ENCODE measurements at places on chromosomes 4 and X.

DNA sequence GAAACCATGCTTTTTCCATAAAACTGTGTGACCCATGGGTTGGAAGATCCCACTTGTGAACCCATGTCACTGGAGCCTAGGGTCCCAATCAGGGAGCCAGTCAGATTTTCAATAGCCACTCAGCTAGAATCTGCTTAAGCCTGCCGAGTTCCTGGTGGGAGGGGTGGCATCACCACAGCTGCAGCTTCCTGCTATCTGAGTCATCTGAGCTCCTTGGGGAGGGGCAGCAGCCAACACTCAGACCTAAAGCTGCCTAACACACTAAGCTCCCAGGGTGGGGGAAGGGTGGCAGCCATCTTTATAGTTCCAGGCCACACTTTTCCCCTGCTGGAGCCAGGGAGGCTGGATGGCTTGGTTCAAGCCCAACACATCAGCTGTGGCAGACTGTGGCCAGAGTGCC, 350.1 kb downstream of the C4orf33 start:
- no peak for DNase-seq

DNA sequence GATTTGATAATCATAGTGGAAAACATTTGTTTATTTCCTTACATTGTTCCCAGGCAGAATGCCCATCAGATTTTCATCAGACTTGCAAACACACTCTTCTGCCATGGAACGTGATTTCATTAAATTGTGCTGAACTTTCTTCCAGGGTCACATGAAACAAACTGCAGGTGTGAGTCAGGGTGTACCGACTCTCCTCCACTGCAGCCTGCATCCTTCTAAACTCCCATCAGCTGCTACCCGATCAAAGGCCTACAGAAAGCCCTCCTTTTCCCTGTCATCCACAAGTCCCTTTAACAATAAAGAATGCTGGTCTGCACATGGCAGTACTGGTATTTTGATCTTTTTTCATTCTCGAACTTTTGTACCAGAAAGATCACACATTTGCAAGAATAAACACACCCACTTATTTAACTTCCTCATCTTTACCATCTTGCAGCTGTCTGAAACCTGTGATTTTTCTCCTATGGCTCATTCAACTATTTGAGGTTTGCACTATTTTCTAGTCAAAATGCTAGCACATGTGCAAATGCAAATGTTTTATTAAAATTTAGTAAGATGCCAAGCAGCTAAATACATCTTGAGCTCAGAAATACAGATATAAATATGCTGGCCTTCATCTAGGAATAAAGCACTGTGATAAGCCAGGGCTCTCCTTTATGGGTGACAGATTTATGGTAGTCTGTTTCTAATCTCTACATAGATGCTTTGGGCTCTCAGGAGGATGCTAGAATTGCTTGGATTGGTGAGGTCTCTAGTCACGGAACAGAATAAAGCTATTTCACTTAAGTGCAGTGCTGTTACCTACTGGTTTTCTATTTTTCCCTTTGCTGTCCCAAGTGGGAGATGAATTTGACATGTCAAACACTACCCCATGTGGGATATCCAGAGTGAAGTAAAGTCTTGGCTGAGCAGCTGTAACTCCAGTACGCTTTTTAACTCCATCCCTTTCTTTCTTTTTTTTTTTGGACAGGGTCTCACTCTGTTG, 25.8 kb upstream of the ARHGAP24 start:
- DNase-seq = no peak

DNA sequence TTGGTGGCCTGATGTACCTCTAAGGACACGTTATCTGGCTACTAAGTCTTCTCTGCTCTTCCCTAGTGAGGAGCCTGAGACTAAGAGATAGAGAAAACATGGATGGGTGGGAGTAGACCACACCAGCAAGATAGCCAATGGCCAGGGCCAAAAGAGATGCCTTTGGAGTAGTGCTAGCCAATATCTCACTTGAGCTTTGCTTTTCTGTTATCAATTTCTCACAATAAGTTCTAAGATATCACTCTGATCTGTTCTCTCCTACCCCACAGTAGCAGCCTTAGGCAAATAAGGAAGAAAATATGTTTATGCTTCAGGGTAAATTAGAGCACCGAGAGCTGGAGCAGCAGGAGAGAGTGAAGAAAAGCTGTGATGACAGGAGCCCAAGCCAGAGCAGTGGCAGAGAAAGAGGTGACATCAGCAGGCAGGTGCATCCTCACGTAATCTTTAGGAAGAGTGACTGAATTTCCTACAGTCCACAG, 343.9 kb upstream of the NOCT start:
- DNase-seq = no peak

DNA sequence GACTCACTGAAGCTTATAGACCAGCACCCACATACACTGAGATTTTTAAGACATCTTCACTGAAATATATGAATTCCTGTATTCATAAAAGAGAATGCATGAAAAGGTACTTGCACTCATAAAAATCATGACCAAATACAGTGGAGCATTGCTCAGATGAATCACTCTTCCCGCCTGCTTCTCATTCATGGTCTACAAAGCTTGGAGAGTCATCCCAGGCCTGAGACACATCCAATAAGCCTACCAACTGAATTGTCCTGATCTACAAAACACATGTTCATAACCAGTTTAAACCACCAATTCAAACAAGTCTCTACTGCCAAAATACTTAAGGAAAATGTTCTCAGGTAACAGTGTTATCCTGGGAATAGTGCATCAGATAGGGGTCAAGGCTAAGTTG, 38.1 kb downstream of the PROM1 start:
- DNase-seq = no peak

- DNase-seq = no peak
Measured at GRCh38 chrX:123108513-123109427, 75.3 kb upstream of the GRIA3 start.

DNA sequence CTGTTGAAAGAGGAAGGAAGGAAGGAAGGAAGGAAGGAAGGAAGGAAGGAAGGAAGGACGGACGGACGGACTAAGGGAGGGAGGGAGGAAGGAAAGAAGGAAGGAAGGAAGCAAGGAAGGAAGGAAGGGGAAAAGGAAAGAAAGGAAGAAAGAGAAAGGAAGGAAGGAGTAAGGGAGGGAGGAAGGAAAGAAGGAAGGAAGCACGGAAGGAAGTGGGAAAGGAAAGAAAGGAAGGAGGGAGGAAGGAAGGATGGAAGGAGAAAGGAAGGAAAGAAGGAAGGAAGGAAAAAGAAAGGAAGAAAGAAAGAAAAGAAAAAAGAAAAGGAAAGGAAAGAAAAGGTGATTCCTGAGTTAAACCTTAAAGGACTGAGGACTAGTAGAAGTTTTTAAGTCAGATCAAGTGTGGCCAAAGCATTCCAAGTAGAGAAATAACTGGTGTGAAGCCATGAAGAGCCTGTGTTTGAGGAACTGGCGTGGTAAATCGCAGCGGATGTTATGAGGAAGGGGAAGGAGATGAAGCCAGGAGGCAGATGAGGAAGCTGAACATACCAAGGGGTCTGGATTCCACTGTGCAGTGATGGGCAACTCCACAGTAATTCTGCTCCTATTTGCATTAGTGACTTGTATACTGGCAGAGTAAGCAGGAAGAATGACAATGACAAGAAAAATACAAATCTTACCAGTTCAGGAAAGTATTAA, 163.5 kb downstream of the MGST2 start:
- no peak for DNase-seq

DNA sequence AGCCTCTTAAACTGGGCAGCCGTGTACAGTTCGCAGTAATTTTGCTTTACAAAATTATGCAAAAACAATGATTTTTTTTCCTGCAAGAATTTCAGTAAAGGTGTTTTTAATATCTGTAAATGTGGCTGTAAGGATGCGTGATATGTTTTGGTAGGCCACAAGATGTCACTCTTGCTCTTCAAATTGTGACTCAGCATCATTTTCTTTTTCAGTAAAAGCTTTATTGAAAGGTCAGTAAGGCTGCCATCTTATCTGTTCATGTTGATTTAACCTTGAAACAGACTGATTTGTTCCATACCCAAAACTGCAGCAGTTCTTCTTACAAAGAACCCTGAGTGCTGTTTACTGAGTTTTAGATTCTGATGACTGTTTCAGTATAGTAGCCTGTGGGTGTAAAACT, 39.9 kb downstream of the TXLNG start:
- DNase-seq = no peak

DNA sequence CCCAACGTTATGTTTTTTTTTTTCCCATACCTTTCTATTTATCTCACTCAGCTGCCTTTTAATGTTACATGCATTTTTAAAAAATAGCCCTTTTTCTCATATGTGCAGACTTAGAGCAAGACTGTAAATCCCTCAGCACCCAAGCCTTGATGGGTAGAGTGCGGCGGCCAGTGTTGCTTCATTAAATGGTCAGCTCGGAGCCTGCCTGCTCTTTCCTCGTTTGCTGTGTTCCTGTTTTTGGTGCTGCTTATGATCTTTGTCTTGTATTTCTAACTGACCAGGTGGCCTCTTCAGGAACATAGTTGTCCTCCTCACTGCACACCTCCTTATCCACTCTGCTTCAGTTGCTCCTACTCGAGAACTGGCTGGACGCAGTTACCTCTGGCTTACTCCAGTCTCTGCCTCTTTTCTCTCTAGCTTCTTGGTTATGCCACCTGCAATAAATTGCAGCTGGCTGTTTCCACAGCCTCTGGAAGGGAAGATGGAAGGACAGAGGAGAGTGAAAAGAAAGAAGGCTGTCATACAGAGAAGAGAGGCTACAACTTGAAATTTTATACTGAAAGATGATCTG, 10.7 kb downstream of the RBPJ start:
- no peak for DNase-seq

- DNase-seq = no peak
Measured at GRCh38 chr4:184167576-184167975, 50.1 kb downstream of the ENPP6 start.

GRCh38 chrX:1412551-1413161, 20.7 kb upstream of the SLC25A6 start:
- no peak for DNase-seq

DNA sequence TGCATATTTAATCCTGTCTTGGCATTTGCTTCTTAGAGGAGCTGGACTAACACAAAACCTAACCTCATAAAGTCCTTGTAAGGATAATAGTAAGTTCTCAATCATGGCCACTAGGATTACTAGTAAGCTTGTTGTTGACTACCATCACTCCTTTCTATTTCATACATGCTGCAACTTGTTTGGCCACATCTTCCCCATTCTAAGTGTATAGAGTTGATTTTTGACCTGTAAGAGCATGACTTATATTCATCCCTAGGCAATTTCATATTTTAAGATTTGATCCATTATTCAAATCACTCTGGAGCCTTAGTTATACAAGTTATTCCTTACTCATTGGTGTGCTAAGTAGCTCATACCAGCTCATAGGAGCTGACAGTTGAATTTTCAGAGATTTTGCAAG, 109.4 kb downstream of the EFHC2 start:
- DNase-seq = no peak

GRCh38 chr4:68167706-68168105, 38.0 kb upstream of the TMPRSS11F start:
- no peak for DNase-seq

GRCh38 chr4:75598390-75598789, 31.9 kb downstream of the CDKL2 start:
- DNase-seq = no peak

- DNase-seq = no peak
Measured at GRCh38 chrX:128816919-128817318, 706.4 kb downstream of the SMARCA1 start.

DNA sequence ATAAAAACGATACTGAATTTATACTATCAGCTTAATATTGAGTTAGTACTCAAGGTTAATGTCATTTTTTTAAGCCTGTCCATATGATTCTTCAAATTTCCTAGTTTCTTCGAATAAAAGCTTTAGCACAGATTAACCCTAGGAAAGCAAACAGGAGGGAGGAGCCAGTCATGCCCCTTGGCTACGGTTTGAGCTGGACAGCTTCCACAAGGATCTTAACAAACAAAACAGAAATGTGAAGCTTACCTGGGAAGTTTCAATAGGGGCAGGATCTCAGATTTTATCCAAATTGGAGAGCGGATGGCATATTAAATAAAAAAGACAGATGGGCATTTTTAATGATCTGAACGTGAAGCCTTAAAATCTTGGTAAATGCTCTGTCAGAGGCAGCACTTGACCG, 2.3 kb downstream of the NWD2 start:
- no peak for DNase-seq

GRCh38 chr4:8828869-8829268, 42.8 kb downstream of the HMX1 start:
- DNase-seq = no peak

DNA sequence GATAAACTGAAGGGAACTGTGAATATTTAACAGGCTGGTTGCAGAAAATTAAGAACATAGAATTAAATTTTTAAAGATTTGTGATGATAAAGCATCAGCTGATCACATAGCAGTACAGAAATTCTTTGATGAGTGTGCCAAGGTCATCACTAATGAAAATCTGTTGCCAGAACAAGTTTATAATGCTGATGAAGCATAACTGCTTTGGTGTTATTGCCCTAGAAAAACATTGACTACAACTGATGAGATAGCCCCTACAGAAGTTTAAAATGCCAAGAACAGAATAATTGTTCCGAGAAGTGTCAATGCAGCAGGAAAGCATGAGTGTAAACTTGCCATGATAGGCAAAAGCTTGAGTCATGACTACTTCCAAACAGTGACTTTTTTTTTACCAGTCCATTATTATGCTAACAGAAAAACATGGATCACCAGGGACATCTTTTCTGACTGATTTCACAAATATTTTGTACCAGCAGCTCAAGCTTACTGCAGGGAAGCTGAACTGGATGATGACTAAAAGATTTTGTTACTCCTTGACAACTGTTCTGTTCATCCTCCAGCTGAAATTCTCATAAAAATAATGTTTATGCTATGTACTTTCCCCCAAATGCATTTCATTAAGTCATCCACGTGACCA, 1136.6 kb downstream of the FAT4 start:
- no peak for DNase-seq

- DNase-seq = peak; percentile 10
Measured at GRCh38 chr4:76301068-76301774, 5.3 kb upstream of the STBD1 start.

DNA sequence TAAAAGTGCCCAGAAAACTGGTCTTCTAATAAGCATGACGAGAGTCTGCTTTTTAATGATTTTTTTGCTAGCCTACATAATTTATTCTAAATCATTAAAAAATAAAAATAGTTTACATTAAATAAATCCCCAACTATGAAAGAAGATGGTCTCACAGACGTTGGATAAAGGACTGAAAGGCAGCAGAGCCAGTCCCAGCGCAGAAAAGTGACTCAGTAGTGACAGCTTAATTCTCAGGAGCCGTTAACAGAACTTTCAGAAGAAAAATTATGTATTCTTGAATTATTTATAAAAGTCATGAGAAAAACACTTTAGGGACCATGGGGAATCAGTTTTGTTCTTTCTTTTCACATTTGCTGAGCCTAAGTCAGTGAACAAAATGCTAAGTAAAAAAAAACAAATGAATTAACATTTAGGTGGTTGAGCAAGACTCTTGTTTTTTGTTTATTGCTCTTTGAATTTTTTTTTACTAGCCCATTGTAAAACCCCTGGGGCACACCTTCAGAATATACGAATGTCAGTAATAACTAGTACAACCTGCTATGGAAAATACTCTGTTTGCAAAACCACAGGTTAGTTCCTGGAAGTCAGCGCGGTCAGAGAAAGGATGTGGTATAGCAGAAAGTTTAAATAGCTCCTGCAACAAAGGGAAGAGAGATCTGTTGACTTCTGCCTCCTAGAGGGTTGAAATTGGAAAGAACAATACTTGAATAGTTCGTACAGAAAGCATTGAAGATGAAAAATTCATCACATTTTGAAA, 50.4 kb upstream of the CCDC160 start:
- no peak for DNase-seq
